ENCODE measurements at places on chromosomes 13 and 19.
A peak's percentile ranks its signal among the peaks of the same experiment; 100 is the strongest.

DNA sequence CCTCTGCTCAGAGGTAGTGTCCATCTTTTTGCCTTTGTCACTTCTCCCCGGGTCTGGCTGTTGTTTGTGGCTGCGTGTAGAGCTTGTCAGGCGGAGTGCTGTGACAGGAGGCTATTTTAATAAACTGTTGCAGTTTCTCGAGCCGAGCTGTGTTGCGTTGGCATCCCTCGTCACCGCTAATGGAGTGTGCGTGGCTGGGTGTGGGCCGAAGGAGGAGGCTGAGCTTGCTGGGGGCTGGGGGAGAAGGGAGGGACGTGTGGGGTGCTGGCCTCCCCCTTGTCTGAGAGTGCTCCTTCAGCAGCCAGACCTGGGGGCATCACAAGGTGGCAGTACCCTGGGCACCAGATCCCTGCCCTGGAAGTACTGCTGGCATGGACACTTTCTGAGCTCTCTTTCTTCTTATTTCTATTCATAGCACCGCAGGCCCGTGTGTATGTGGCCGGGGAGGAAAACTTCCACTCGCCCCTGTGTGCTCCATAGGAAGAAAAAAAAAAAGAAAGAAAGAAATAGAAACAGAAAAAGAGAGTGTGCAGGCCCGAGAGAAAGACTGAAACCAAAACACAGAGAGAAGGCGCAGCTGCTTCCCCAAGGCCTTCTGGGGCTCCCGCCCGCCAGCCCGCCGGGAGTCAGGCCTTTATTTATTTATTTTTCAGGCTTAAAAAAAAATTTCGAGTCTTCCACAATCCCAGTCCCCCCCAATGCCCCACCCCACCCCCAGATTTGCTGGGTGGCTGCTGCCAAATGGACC, 27.0 kb downstream of the NFIX start:
- ATAC-seq: no peak

- ATAC-seq: no peak
Observed at GRCh38 chr19:4692251-4693077, 22.3 kb upstream of the MYDGF start.

DNA sequence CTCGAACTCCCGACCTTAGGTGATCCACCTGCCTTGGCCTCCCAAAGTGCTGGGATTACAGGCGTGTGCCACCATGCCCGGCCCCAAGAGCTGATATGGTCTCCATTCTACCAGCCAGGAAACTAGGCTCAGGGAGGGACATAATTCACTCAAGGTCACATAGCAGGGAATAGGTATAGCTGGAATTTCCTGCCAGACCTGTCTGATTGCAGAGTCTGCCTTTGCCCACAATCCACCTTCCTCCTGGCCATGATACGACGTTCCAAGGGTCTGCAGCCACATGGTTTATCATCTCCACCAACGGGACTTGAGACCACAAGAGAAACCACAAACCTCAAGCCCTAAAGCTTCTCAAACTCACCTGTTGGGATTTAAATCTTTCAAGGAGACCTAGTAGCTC, 32.0 kb downstream of the ZNRF4 start:
- no peak for ATAC-seq

- ATAC-seq: no peak
Observed at GRCh38 chr13:91574766-91575165, 176.3 kb downstream of the GPC5 start.

DNA sequence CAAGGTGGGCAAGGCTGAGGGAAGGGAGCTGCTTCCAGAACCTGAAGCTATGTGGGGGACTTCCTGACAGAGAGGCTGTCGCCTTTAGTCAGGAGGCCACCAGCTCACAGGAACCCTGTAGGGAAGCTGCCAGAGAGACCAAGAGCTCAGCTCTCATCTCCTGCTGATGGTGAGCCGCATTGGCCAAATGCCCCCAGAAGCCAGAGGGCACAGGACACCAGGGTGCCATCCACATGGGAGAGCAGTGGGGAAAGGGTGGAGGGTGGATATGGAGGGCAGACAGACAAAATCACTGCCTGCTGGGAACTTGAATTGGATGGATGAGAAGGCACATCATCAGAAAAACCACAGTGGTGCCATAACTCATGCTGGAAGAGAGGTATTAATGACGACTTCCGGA, 36.0 kb downstream of the SERP2 start:
- no peak for ATAC-seq

DNA sequence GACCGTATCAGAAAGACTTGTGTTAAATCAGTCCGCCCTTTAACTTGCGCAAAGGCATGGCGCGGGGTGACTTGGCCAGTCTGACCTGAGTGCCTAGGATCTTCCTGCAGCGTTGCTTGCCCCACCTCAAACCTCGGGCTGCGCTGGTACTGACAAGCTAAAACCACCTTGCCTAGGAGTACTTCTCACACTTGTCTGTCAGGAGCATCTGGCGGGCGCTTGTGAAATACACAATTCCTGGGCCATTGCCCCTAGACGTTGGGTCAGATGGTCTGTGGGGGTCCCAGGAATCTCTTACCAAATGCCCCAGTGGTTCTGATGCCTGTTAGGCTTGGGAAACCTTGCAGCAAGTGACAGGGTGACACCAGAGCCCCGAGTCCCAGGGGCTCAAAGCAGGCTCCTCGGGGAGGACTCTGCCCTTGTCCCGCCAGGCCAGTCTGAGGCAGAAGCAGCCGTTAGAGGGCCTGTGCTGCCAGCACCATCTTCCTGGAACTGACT, 12.9 kb downstream of the CEBPG start:
- no peak for ATAC-seq

- no peak for ATAC-seq
Observed at GRCh38 chr19:39408392-39409207, 2.0 kb downstream of the ZFP36 start.

GRCh38 chr13:100394005-100394695, 194.4 kb downstream of the GGACT start:
- peak; percentile 63 for ATAC-seq
